ENCODE measurements at places on chromosomes 3 and 15. TPM values are rescaled to one million over a fixed set of nuclear protein-coding genes. Genes with fewer than 3 reads are reported as not detected.

- DNase-seq: no peak
These were observed 571.9 kb upstream of the ZNF385D start for GRCh38 chr3:22322861-22323260.

The C3orf20 gene
- total RNA-seq: under 0.01 TPM

The ADAMTS9 gene
- total RNA-seq: 0.81 TPM

The GOLGA8T gene
- total RNA-seq: not detected

DNA sequence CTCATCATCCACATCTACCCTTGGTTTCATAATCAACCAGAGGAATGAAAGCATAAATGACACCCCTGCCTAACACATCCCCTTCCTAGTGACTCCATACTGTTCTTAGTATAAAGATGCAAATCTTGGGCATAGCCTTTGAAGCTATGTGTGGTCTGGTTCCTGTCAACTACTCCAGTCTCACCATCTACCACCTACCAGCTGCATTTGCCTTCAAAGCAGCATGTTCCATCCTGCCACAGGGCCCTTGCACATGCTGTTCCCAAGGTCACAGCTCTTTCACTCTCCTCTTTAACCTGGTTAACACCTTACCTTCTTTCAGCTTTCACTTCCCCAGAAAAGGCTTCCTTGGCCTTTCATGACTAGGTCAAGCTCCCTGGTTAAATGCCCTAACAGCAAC, 62.3 kb upstream of the ARHGEF3 start:
- DNase-seq: no peak

DNA sequence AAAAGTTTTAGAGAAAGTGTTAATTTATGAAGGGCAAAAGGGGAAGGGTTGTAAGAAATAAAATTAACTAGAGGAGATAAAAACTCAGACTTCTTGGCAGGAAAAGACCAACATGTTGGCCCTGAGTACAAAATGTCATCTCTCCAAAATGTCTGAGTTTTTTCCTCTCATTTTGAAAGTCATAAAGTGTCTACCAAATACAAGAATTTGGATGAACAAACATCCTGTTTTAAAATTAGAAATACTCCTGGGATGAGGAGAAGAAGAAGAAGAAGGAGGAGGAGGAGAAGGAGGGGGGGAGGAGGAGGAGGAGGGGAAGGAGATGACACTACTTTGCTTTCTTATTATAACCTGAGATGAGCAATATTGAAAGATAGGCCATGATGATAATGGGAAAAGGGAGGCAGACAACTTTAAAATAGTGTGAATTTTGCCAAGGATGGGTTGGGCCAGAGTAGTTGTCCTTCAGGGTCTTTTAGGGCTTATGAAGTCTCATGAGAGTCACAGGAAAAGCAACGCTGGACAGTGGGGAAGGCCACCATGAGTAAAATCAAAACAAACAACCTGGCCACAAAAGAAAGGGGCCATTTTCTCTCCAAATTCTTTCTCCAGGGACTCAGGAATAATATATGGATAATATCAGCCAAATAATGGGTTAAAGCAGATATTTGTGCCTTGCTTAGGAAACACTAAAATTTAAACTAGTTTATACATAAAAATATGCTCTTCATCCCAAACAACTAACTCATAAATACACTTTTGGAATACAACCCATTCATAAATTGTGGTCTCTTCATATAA, 632.9 kb downstream of the EPHA3 start:
- no peak for DNase-seq
